ENCODE measurements at places on chromosomes 4 and X.

- no peak for DNase-seq
Observed at GRCh38 chrX:43504394-43504793, 151.7 kb upstream of the MAOA start.

GRCh38 chrX:107654566-107654871, 26.2 kb downstream of the PRPS1 start:
- no peak for DNase-seq

- no peak for DNase-seq
Observed at GRCh38 chrX:25754399-25754798, 383.7 kb upstream of the MAGEB18 start.

DNA sequence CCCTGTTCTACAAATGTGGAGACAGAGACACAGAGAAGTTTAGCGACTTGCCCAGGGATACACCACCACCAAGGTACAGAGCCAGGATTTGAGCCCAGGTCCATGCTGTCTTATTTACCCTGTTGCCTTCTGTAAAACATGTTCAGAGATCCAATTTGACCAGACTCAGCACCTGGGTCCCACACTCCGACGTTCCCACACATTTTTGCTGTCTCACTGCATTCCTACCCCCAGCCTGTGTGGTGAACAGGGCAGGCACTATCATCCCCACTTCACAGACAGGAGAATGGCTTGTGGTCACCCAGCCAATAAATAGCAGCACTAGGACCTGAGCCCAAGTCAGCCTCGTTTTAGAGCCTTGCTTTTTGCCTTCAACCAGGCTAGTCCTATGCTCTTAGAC, 102.8 kb downstream of the PJA1 start:
- DNase-seq = no peak

- DNase-seq = no peak
Observed at GRCh38 chr4:30537456-30537855, 182.7 kb upstream of the PCDH7 start.

- peak; percentile 49 for DNase-seq
Observed at GRCh38 chr4:38774181-38774955, 8.4 kb downstream of the TLR10 start.

DNA sequence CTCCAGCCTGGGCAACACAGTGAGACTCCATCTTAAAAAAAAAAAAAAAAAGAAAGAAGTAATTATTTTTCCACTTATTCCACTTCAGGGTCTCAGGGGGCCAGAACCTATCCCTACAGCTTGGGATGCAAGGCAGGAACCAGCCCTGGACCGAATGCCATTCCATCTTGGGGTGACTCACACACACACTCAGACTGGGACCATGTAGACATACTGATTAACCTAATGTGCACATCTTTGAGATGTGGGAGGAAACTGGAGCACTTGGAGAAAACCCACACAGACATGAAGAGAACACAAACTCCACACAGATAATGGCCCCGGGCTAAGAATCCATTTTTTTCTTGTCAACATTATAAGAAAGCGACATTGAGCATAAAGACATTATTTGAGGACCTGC, 132.5 kb downstream of the PTTG2 start:
- no peak for DNase-seq

GRCh38 chrX:37287741-37288444, 61.3 kb upstream of the PRRG1 start:
- no peak for DNase-seq

GRCh38 chr4:88163336-88163735, 4.9 kb upstream of the ABCG2 start:
- no peak for DNase-seq

- DNase-seq = no peak
Observed at GRCh38 chr4:101136373-101137370, 210.7 kb downstream of the PPP3CA start.

DNA sequence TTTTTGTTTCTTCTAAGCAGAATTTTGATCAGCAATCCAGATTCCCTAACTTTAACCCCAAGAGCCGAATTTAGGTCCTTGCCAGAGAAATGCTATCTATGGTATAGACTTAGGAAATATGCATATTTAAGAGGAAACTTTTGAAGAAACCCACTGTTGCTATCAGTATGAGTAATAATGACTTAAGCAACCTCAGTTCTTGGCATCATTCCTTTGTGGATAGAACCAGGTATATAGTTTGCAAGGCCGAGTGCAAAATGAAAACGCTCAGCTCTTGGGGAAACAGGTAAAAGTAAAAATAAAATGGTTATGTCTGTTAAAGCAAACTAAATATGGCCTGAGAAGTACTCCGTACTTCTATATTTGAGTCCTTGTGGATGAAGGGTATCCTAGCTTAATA, 78.1 kb downstream of the ARSF start:
- DNase-seq = no peak

DNA sequence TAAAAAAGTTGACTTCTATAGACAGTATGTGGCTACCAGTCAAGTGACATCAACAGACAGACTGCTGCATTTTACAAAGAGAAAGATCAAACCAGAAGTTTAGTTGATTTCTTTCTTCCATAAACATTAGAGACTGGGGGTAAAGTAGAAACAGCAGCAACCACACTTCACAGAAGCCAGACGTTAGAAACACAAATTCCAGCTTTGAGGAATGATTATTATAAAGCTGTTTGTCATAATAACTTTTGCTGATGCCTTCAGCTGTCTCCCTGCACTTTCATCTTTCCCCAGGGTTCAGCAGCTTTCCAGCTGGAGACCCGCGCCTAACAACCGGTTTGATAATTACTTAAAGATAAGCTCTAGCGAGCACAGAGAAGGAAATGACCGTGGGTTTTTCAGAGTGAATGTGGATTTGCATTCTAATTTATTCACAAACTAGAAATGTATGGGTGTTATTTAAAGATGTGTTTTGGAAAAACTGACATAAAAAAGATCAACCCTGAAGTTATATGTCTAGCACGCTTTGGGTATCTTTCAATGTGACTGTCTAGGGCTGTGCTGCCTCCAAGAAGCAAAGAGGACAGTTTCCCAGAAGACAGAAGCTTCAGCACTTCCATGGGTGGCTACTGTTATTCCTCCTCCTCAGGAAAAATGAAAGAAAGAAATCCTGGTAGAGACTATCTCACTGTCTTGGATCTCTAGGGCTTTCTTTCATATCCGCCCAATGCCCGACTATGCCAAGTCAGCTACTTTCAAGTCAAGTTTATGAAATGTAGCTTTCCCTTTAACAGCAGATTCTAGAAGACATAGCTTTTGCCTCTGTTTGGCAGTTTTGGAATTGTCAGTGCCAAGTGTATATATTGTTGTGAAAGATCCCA, 15.0 kb upstream of the ENAM start:
- peak; percentile 14 for DNase-seq

DNA sequence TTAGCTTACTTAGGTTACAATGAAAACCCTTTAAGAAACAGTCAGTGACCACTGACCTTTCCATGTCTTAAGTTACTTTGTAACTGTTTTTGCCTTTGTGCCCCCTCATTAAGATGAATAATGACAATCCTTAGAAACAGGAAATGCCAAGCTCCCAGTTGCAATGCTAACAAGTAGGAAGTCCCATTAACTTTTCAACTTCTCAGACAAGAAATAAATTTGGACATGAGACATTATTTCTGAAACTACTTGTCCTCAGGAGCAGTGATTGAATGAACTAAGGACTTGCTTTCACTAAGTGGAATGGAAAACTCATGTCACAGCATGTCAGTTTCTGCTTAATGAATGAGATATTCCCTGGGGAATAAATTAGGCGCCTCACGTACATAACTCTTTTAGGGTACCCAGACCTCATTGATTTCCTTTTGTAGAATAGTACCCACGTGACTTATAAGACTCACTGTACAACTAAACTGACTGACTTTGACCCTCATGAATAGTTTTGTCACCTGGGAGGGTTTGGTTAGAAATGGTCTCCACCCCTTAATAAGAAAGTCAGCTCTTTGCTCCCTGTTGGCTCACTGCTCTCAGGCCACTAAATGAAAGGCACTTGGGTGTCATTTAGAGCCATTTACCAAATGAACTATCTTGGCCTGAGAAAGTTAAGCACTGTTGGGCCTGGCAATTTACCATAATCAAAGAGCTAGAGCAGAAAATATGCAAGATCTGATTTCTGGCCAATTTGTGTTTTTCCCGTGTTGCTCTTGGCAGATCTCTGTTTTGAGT, 383.9 kb downstream of the RPA4 start:
- DNase-seq = no peak

DNA sequence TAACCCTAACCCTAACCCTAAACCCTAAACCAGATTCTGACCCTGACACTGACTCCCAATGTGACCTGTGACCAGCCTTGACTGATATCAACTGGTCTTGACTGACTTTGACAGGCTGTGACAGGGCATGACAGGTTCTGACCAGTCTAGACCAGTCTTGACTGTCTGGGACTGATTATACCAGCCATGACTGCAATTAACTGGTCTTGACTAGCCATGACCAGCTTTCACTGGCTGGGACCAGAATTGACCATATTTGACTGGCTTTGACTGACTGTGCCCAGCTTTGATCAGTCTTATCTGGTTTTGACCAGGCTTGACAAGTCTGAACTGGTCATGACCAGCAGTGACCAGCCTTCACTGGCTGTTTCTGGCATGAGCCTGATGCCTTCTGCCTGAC, 95.5 kb downstream of the BMP15 start:
- DNase-seq = no peak

GRCh38 chrX:153861151-153861550, 24.8 kb downstream of the L1CAM start:
- DNase-seq = no peak

- no peak for DNase-seq
Observed at GRCh38 chr4:42627885-42628646, 28.8 kb downstream of the ATP8A1 start.

- DNase-seq = peak; percentile 8
Observed at GRCh38 chr4:80322716-80323115, 12.8 kb upstream of the CFAP299 start.

DNA sequence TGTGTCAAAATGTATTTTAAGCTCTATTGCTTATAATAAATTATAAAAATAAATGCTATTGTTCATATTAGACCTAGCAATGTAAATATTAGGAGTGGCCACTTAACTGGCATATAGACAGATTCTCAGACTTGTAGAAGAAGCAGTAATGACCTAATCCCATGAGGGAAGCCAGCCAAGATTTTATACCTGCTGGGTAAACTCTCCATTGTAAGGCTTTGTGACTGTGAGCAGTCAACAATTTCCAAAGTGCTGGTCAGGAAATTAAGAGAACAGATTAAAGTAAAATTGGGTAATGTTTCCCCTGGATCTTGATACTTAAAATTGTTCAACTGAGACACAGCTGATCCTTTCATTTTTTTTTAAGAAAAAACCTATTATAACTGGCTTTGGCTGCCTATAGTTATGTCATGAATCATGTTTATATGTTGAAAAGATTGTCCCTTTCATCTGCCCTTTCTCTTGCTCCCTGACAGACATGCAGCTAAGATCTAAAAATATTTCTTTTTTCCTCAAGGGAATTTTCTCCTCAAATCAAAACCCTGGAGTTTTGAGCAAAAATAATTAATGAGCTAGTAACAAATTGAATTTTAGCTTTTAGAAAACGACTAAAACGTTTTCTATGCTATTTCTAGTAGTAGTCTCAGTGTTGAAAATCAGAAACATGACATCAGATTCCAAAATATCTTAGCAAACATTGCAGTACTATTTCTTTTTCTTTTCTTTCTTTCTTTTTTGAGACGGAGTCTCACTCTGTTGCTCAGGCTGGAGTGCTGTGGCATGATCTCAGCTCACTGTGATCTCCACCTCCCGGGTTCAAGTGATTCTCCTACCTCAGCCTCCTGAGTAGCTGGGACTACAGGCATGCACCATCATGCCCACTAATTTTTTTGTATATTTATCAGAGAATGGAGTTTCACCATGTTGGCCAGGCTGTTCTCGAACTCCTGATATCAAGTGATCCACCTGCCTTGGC, 77.9 kb downstream of the ADGRL3 start:
- no peak for DNase-seq

DNA sequence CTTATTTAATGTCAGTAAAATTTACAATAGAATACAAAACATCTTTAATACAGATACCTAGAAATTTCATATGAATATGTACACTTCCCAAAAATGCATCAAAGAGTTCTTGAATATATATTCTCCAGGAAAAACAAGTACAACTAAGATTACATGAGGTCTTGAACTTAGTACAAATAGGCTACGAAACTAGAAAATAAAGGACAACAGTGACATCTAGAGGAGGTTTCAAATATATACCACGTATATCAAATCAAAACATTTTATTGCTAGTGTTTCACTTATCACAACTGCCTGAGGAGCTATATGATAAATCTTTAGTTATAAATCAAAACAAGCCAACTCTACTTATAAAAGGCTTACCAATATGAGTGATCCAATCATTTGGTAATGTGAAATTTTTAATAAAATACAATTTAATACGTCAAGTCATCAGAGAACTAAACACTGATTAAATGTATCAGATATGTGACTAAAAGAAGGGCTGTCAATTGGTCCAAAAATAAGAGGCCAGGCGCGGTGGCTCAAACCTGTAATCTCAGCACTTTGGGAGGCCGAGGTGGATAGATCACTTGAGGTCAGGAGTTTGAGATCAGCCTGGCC, 36.6 kb downstream of the ANAPC10 start:
- DNase-seq = peak; percentile 82

DNA sequence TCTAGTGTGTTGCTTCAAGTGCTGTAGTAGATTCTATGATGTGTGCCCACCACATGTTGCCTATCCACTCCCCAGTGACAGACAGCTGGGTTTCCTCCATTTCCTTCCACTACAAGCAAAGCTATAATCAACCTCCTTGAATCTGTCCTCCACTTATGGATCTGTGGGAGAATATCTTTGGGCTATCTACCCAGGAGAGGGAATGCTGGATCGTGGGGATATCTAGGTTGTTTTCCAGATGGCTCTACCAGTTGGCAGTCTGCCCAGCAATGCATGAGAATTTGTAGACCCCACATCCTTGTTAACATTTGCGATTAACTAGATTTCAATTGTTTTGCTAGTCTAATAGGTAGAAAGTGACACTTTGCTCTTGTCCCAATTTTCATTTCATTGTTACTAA, 10.3 kb downstream of the NMU start:
- no peak for DNase-seq

DNA sequence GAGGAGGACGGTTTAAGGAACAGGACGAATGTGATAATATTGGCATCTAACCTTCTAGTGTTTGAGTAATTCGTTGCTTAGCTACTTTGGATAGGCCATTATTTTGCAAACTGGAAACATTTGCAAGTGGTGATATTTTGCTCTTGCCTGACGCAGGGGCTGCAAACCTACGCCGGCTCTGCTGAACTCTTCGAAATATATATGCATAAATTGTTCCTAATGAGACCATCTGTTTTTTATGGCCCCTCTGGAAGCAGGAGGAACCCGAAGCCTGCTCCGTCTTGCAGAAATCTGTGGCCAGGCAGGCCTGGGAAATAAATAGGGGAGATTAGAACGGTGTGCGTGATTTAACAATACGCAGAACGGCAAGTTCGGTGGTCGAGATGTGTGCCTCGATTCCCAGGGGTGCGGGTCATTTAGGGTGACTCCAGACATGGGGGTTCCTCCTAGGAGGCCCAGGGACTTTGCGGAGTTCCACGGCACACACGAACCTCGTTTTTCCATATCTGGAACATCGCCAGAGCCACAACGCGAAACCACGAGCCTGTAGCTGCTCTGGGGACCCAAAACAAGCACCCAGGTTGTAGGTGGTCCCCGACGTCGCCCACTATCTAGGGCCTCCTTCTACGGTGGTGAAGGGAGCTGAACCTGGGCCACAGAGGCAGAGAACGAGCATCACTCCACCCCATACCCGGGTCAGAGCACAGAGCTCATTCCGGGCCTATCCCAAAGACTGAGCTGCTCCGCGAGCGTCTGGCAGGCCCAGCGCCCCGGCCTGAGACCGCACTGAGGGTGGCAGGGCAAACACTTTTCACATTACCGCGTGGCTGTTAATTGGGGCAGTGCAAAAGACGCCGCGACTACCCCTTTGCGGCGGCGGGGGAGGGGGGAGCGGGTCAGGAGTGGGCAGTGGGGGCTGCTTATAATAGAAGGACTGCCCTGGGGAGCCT, 89.7 kb downstream of the BCOR start:
- no peak for DNase-seq
